ENCODE measurements at places on chromosomes 16 and 17.

DNA sequence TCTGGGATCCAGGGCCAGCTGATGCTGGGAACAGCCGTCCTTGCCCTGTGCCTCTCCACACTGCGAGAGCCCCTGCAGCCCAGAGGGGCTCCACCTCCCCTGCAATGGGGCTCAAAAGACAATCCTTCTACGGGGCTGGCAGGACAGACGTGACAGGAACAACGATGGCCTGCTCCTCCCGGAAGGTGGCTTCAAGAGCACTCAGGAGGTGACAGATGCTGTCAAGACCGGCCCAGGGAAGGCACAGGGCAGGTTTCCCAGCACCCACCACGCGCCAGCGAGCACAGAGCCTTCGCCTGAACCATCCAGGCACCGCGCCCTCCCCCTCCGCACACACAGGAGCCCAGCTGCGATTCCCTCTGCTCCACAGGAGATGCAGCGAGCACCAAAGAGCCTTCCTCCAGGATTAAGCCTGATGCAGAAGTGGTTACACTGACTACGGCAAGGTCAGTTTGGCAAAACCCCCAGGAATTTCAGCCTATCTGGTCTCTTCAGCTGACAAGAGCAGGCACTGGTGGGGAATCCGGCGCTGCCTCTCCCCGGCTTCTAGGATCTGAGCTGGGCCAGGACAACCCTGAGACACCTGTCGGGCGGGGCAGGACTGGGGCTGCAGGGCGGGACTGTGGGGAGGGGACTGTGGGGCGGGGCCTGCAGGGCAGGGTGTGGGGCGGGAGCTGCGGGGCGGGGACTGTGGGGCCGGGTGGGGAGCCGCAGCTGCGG, 103.4 kb downstream of the ZNF778 start:
- DNase-seq = no peak

DNA sequence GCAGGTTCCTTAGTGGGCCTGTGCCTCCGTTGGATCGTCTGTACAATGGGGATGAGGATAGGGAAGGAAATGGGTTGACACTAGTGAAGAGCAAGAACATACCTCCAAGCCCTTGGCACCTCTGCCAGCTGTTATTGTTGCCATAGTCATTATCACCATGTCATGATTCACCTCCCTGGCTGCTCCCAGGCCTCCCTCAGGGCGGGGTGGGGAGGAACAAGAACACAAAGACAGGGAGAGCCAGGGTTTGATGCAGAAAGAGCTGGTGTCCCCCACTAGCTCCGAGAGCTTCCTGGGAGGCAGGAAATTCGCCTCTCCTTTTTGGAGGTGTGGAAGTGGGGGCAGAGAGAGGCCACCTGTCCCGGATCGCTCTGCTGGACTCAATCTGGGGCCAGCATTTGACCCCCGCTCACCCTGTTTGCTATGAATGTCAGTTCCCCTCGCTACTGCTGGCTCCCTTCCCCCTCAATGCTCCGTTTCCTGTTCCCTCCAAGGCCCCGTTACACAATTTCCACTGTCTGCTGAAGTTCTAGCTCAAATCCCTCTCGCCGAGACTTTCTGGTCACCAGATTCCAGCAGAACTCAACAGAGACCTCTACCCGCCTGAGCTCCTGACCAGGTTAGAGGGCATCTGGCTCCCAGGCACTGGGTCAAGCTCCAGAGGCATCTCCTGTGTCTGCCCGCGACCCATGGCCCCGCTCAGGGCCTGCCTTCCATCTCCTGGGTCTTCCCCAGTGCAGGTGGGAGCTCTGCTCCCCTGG, 9.1 kb downstream of the TIMP2 start:
- DNase-seq = peak; percentile 77

DNA sequence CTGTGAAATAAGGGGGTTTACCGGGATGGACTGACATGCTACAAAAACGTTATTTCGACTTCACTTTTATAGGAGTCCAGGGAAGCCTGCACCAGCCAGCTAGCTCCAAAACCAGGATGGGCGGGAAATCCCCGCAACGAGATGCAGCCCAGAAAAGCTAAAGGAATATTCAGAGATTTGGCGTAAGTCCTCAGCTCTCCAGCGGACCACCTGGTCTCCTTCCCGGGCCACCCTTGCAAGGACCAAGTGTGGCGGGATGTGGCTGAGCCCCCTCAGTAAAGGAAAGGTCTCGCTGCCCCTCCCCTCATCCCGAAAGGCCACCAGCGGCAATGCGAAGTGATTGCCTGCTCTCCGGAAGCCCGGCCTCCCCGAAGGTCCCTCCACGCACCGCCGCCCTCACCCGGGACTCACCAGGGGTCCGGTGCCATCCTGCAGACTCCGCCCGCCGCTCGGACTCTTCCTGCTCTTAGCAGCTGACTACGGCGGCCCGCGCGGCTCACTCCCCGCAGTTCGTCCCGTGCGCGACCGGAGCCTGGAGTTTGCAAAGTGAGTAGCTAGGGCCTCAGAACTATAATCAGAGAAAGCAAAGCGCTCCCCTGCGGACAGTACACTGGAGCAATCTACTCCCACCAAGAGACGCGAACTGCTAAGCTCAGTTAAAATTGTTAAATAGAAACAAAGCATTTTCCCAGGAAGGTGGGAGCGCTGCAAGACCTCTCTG, at the start of gene STX8:
STX8 (minus strand) TSS at position 440 of the 721 bp plus-strand sequence; CDS start at position 428, 12 bp downstream.
- DNase-seq = peak; percentile 94

- no peak for DNase-seq
These were observed at the start of gene TEKT5 for GRCh38 chr16:10694830-10695229. TEKT5 (minus strand) TSS chr16:10694930; CDS start chr16:10694873, 57 bp downstream.

- peak; percentile 78 for DNase-seq
These were observed 23.0 kb upstream of the EIF1 start for GRCh38 chr17:41665566-41666236.

GRCh38 chr17:74467221-74467951, 952 bp downstream of the CD300A start:
- no peak for DNase-seq

DNA sequence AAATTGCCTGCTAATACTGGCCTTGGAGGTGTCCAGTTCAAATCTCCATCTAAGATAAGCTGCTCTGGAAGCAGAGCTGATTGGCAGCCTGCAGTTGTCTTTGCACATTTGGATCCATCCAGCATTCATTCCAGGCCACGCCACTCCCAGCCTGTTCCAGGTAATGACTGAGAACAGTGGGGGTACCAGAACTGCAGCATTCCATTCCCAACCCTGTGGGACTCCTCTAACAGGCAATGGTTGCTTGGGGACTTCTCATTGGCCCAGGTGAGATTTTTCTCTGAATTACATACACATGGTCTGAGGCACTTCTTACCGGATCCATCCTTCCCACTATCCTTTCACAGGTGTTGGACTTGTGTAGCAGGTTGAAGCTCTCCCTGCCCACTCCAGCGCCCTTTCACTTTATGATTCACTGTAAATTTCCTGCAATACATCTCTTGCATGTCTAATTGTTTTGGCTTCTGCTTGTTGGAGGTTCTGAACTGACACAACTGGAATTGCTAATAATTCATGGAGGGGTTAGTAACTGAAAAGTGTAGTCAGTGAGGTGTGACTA, 206.1 kb upstream of the ZFHX3 start:
- no peak for DNase-seq

- DNase-seq = no peak
These were observed 42.6 kb upstream of the ERN1 start for GRCh38 chr17:64172510-64172909.

DNA sequence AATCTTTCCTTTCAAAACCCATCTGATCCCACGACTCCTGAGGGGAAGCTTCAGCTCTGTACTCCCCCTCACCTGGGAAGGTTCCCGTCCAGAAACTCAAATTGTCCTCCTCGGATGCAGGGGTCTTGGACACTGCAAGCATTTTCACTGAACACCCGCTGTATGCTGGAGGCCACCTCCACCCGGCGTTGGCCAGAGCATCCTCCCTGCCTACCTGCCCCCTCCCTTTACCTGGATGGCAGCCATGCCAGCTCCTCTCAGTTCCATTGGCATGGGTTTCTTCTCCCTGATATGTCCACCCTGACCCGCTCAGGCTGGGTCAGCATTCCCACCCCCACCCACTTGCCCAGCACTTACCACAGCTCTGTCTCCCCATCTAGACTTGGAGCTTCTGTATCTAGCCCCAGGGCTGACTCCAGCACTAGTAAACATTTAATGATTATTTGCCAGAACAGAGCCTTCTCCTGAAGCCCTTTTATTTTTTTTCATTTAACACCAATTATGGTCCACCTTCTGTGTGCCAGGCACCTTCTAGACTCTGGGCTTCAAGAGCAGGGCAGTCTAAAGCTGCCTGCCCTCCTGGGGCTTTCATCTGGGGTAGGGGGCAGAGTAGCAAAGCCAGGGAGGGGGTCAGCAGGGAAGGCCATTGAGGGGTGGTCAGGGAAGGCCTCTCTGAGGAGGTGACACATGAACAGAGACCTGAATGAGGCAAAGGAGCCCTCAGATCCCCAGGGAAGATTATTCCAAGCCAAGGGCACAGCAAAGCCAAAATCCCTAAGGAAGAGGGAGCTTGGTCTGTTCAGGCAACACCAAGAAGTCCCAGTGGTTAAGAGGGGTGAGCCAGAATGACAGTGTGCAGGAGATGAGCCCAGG, 8.9 kb upstream of the KRT19 start:
- DNase-seq = no peak

GRCh38 chr16:57384248-57385070, 12.2 kb downstream of the CX3CL1 start:
- no peak for DNase-seq

DNA sequence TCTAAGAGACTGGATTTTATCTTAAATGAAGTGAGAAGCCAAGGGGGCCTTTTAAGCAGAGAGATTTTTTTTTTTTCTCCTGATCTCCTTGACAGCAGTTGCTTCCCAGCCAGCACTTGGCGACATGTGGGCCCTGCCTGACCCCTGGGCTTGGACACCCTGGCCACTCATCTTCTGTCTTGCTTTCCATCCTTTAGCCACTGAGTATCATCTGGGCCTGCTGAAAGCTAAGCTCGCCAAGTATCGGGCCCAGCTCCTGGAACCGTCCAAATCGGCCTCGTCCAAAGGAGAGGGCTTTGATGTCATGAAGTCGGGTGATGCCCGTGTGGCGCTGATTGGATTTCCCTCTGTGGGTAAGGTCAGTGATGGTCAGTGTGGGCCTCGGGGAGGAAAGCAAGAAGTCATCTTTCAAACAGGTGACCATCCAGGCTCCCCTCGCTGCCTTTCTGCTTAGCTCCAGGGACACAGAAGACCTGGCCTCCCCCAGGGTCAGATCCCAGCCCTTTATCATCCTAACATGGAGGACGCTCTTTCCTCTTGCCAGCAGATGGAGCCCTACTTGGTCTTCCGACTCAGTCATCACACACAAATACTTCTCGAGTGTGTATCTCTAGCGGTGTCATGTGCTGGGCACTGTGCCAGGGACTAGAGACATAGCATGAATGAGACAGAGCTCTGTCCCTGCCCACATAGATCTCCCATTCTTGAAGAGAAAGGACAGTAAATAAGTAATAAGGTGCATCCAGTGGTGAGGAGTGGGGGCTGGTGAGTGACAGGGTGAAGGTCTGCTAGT, 6.1 kb downstream of the DRG2 start:
- no peak for DNase-seq

DNA sequence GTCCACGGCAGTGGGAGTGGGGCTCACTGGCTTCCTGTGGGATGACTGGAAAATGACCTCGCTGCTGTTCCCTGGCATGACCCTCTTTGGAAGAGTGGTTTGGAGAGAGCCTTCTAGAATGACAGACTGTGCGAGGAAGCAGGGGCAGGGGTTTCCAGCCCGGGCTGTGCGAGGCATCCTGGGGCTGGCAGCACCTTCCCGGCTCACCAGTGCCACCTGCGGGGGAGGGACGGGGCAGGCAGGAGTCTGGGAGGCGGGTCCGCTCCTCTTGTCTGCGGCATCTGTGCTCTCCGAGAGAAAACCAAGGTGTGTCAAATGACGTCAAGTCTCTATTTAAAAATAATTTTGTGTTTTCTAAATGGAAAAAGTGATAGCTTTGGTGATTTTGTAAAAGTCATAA, 7.8 kb upstream of the RNF213 start:
- DNase-seq = no peak

DNA sequence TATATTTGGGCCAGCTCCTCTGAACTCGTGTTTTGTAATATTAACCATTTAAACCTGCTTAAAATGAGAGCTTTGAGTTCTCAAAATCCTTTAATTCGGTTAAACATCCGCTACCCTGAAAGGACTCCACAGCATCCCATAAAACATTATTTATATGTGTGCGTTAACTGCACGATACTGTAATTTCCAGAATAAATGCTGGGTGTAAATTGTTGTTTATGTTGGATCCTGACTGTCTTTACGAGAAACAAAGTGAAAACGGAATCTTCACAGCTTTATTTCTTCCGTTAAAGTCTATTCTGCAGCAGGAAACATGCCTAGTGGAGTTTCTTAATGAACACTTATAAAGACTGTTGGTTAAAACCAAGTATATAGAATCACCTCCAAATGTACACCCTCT, 143.4 kb downstream of the SNX11 start:
- no peak for DNase-seq

GRCh38 chr17:65488665-65489064, 72.8 kb downstream of the AXIN2 start:
- no peak for DNase-seq

DNA sequence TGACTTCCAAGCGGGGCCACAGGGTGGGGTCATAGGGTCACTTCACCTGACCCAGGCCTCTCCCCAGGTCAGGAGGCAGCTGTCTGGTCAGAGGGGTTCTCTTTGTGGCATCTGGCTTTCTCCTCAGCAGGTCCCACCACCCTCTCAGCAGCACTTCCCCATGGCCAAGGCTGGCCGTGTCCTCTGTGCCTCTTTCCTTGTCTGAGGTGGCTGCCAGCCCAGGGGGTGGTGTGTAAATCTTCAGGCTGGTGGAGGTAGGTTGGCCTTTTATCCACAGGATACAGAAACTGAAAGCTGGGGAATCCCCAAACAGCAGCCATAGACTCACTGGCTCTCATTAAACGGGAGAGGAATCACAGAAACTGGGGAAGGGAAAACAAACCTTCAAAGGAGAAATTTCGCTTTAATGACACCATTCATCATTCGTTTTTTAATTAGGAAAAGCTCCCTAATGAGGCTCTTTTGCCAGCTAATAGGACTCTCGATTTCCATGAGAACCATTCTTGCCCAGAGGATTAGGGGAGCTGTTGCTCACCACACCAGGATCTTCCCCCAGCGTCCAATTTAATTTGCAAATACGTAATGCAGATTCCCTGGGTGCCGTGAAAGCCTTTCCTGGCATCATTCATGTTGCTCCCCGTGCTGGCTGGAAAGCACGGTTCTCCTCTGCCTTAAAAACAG, 18.0 kb downstream of the C17orf75 start:
- DNase-seq = no peak

DNA sequence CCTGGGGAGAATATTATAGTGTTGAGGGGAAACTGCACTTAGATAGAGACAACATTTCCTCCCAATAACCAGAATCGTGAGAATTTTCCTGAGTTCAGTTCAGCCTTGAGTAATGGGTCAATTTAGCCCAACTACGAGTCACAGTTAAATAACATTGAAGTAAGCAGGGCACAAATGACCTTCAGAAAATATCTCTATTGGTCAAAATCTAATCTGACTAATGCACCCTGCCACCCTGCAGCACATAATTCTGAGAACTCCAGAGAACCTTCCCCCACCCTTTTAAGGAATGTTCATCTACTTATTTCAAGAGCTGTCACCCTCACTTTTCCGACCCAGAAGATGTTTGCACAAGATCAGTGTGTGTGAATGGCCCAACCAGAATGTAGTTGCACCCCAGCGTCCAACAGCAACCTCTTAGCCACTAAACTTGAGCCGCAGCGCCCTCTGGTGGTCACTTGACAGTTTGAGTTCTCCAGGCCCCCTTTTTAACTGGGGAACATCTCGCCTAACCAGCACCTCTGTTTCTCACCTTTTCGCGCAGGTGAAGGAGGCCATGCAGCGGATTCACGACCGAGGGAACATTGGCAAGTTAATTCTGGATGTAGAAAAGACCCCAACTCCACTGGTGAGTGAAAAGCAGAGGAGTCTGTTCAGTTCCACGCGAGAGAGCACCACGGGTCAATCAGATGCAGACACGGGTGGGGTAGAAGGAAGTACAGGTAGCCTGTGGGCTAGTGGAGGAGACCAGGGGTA, 50.9 kb upstream of the CLEC3A start:
- DNase-seq = peak; percentile 79
